Mucosa of descending colon (tissue), 3 donors: ENCODE measurements at places on chromosomes 16 and 17. TPM values are rescaled to one million over a fixed set of nuclear protein-coding genes. Genes with fewer than 3 reads are reported as not detected.

GRCh38 chr17:12257176-12257575 lies 236.5 kb downstream of the MAP2K4 start:
- no peak for DNase-seq

Gene SLC5A11
- total RNA-seq = 0.63 TPM

Gene DPEP3
- not detected for total RNA-seq

DNA sequence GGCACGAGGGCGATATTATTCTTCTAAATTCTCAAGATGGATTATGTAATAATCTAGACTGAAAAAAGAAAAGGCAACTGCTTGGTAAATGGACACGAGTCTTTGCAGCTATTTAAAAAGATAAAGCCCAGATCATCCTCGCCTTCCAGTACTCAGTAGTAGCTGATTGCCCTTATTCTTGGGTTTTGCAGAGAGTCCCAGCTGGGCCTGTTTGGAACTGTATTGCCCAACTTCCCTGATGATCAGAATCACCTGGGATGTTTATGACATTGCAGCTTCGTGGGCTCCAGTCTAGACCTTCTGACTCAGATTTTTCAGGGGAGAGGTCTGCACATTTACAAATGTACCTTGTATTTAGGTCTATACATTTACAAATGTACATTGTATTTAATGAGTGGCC lies 213.5 kb downstream of the RAB11FIP4 start:
- DNase-seq = no peak

GRCh38 chr16:30022887-30023286 lies at the start of gene C16orf92:
Gene C16orf92, plus strand, starts transcription at chr16:30023198. Its CDS starts 143 bp downstream, at chr16:30023341.
- no peak for DNase-seq

DNA sequence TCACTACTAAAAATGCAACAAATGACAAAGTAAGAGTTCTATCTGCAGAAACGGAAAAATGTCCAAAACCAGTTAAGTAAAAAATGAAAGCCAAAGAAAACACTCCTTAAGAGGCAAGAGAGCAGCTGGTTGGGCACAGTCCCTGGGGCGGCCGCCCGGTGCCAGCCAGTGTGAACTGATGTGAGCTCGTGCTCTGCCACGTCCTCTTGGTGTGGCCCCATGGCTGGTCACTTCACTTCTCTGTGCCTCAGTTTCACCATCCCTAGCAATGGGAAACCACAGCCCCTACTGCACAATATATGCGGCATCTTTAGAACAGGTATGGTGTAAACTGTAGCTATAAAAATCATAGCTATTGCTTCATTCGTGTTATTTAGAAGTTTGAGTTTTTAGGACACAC lies 21.2 kb downstream of the USP36 start:
- DNase-seq = no peak
